Activated T-cell treated with anti-CD3 and anti-CD28 coated beads, Interleukin-2, amount 50 U/mL, for 4 hours (primary cell): ENCODE measurements at places on chromosomes 6 and 20.

GRCh38 chr6:7124636-7125035, 16.9 kb downstream of the RREB1 start:
- DNase-seq = no peak

GRCh38 chr6:89843070-89843469, 13.4 kb downstream of the CASP8AP2 start:
- DNase-seq = no peak

DNA sequence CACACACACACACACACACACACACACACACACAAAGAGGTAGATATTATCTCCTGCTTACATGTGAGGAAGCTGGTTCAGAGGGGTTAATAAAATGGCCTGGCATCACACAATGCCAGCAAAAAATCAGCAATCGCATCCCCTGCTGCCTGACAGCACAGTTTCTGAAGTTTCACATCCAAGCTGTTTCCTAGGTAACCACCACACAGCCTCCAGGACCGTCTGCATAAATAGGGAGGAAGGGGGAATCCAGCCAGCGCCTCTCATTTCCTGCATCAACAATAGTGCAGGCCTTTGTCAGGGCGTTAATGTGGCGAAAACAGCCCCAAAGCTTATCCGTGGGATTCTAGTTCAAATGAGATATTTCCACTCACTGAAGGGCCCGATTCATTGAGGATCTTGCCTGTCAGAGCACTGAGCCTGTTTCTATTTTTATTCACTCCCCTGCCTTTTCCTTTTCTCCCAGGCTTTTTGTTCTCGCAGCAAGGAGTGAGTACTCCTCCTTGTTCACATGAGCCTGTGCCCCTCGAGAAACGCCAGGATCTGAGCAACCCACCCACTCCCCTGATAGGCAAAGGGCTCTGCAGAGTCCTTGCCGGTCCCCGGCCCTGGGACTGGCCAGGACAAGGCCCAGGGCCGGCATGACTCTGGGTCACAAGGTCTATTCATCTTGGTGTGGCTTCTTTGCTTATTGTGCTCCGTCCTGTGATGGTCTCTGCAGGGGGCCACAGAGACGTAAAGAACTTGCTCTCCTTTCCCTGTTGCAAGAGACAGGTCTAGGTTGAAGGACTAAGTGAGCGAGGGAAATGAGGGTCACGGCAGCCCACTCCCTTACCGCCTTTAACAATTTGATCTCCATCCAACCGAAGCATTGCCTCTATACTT, 32.7 kb downstream of the TUBB2B start:
- no peak for DNase-seq

GRCh38 chr6:146859795-146860495, 261.2 kb downstream of the ADGB start:
- DNase-seq = no peak

- no peak for DNase-seq
These were observed 606.5 kb downstream of the HACE1 start for GRCh38 chr6:104253236-104253635.

GRCh38 chr20:6956056-6956455, 188.6 kb downstream of the BMP2 start:
- no peak for DNase-seq

DNA sequence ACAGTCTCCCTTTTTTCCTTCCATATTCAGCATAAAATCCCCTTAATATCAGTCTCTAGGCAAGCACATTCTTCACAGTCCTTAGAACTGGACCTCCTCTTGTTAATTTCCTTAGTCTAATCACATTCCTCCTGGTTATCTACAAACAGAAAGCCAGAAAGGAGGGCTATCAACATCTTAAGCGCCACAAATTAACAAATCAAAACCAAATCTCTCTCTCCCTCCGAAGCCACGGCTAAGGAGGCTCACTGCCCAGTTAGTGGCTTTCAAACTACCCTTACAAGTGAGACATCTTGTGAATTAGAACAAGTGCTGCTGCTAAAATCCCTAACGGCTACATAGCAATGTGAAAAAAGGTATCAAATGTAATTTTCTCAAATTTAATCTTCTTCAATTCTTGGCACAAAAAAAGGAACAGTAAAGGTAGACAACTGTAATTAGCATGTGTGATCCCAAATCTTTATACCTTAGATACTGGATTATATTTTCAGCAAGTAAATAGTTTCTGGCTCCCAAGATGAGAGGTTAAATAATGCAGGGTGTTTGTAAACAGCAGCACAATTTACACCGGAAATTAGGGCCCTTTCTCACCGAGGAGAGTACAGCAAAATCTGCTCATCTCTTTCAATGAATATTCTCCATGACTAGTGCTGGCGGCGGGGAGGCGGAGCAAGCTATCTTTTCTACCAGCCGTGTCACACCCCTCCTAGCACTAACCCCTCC, 1.4 kb upstream of the TRIM39 start:
- DNase-seq = peak; percentile 75

DNA sequence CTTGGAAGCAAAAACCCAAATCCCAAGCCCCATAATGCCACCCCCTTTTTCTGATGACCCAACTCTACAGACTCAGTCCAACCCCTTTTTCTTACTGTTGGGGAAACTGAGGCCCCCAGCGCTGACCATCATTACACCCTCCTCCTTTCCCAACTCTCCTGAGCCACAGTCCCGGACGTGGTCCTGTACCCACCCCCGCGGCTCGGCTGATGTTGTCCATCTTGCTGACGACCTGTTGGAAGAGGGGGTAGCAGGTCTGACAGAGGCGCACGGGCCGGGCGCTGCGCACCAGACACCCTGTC, 533 bp downstream of the OSTM1 start:
- DNase-seq = no peak

GRCh38 chr20:23309781-23310180, 40.8 kb upstream of the NXT1 start:
- DNase-seq = no peak
